IMR-90 (cell line): ENCODE measurements at places on chromosomes 16 and 17. TPM values are rescaled to one million over a fixed set of nuclear protein-coding genes. Genes with fewer than 3 reads are reported as not detected.
A peak's percentile ranks its signal among the peaks of the same experiment; 100 is the strongest.

DNA sequence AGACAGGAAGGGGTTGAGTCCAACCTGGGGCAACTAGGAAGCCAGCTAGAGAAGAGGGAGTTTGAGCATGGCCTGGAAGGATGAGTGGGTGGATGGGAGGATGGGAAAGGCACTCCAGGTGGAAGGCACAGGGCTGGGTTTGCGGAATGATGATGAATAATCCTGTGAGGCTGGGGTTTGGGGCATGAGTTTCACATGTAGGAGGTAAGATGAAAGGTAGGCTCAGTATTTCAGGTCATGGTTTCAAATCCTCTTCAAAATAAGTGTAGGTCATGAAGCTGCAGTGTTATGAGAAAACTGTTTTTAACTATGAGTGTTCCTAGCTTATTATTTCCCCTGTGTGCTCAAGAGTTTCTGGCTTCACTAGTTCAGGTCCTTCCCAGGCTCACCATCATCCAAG lies 130.3 kb downstream of the SKAP1 start:
- DNase-seq: no peak

Gene TP53TG3B
- total RNA-seq: not detected in 2 replicates

Gene C16orf92
- total RNA-seq: not detected in 2 replicates

DNA sequence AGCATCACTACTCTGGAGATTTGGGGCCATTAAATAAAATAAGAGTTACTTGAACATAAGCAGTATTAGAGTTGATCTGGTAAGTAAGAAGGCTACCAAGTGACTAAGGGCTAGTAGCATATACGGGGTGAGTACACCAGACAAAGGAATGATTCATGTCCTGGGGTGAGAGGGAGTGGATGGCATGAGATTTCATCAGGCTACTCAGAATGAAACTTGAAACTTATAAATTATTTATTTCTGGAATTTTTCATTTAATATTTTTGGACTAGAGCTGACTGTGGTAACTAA lies 2.3 kb downstream of the SLFN5 start:
- peak; percentile 97 for DNase-seq

Gene SKAP1
- total RNA-seq: not detected in 2 replicates

Gene TBC1D3H
- total RNA-seq: not detected in 2 replicates

DNA sequence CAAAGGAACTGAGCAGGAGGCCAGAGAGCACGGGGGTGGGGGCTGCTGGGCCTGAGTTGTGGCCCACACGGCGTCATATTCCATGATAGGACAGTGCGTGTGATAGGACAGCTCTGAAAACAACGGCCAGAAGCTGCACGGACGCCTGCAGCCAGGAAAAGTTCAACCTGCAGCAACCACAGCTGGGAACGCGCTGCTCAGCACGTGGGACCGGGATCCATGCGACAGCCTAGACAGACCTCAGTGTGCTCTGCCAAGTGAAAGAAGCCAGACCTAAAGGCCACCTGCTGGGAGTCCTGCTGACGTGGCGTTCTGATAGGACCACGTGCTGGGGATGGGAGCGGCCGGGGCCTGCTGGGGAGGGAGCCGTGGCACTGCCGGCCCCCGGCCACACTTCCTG lies 21.6 kb downstream of the CTU2 start:
- no peak for DNase-seq

- no peak for DNase-seq
These were observed 1.6 kb downstream of the DOC2B start for GRCh38 chr17:179781-180380.

- no peak for DNase-seq
These were observed 99.7 kb downstream of the CHD9 start for GRCh38 chr16:53154513-53154912.

Gene CES5A
- not detected in 2 replicates for total RNA-seq
